ENCODE measurements at places on chromosomes 1 and 21.
A peak's percentile ranks its signal among the peaks of the same experiment; 100 is the strongest.

DNA sequence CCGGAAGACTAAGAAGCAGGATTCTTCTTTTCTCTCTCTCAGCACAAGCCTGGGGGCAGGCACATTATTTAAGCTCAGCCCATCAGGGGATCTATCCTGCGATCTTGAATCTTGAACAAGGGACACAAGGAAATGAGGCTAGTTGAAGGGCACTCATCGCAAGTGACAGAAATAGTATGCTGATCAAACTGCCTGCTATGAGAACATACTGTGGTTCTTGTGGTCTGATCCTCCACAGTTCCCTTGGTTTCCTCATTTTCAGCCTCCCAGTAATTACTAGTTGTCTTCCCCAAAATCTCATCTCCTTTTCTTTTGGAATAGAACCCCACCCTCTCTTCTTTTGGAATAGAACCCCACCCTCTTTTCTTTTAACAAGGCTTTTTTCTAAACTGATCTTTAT is 6.5 kb downstream of the ANKRD45 start:
- DNase-seq, result no peak

- DNase-seq, result peak; percentile 27
These were observed 499 bp upstream of the SH3GLB1 start for GRCh38 chr1:86703696-86704457.

GRCh38 chr1:147777694-147778093 is 17.3 kb upstream of the GJA5 start:
- DNase-seq, result no peak

DNA sequence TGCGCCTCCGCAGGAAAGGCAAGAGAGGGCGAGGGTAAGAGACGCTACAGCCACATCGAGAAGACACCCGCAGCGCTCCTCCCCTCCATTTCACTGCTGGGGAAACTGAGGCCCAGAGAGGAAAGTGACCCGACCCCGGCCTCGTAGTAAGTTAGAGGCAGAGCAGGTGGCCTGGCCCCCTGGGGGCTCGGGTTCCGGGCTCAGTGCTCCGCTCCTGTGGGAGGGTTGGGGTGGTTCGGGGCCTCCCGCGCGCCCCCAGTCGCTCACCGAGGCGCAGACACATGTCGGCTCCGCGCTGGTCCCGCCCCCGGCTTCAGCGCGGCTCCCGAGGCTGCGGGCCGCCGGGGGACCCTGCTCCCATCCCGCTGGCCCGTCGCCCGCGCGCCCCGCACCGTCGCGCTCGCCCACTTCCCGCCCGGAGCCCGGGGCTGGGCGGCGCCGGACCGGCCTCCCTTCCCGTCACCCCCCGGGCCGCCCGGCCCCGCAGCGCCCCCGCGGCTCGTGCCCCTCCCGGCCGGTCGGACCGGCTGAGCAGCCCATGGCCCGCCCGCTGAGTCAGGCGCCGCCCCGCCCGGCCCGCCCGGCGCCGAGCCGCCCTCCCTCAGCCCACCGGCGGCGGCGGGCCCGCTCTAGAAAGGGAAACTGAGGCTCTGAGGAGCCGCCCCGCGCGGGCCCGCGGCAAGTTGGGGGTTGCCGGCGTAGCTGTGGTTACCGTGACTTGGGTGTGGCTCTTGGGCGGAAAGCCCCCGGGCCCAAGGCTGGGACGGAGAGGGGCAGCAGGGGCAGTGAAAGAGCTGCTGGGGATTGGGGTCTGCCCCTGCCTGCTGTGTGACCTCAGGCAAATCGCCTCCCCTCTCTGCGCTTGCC is at the start of gene TMEM54:
Gene TMEM54, minus strand, starts transcription at position 434 of the 867 bp plus-strand sequence. Its CDS starts 151 bp downstream, at position 283.
- DNase-seq, result peak; percentile 82

GRCh38 chr1:171663854-171664575 is 11.5 kb upstream of the MYOC start:
- DNase-seq, result no peak

DNA sequence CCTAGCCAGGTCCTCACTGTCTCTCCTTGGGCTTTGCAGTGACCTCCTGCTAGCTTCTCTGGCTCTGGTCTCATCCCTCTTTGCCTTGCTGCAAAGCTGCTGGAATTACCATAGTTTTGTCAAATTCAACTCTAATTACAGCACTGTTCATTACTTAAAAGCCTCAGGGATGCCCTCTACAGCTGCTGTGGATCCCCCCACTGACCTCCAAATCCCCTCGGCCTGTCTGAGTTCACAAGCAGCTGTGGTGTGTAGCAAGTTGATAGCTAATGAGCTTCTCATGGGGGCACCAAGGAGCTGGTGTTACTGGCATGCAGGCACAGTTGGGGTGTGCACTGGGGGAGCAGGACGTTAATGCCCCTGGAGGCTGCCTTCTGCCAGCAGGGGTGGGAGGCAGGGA is 24.8 kb downstream of the NIPAL3 start:
- DNase-seq, result no peak
